NCI-H524 (cell line): ENCODE measurements at places on chromosomes 13 and 19.

DNA sequence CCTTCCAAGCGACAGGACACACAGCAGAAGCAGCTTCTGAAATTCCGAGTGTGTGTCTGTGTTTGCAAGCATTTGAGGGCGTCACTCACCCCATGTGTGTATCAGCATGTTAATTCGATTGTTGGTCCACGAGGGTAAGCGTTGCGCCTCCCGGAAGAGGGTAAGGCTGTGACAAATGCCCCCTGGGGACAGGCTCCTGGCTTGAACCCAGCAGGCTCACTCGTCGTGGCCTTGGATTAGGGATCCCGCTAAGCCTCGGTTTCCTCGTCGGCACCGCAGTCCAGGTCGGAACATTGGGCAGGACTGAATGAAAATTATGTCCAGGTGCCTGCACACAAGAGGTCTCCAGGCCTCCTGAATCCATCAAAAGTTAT is 606 bp upstream of the STXBP2 start:
- no peak for DNase-seq

DNA sequence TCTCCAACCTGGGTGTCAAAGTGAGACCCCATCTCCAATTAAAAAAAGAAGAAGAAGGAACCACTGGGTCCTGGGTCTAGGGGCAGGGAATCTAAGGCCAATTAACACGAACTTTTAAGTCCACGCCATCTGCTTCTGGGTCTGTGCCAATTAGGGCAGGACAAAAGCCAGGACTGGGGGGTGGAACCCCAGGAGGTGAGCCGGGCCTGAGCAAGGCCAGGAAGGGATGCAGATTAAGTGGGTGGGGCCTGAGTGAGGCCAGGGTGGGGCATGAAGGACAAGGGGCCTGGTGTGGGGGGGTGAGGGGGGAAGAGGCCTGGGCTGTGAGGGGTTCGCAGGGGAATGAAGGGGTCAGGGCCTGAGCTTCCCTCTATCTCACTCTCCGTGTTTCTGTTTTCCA is 26.3 kb upstream of the ZNF83 start:
- no peak for DNase-seq

GRCh38 chr19:919199-920050 is 2.3 kb downstream of the KISS1R start:
- DNase-seq, result peak; percentile 54

DNA sequence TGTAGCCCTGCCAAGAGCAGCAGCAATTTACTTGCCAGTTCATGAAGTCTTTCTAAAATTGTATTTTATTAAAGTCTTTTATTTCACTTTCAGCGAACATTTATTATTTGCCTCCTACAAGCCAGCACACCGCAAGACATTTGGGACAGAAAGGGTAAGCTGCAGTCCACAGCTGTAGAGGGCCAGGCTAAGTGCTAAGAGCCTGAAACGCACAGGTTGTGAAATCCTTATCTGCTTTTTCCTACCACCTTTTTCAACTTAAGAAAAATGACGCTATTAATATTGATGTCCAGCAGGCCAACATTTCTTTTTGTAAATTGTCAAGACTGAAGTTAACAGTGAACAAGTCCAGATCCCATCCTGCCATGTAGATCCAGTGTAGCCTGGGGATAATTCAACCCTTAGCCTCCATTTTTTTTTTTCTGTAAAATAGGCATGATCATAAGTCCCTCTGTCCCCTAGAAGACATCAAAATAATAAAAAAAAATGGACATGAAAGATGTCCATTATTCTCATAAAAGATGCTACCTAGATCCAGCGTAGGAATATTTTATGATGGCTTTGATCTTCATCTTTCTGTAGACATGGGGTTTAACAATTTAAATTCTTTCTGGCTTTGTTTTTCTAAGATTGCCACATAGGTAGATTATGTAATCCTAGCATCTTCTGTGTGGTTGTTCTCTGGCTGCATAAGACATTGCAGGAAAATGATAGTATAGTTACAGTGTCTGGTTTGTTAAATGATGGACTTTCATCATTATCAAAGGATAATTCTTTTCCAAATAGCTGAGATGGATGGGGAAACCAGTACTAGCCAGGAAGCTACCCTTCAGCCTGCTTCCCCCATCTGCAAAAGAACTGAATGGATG is 128.4 kb downstream of the SHISA2 start:
- DNase-seq, result no peak
